CD4-positive, alpha-beta T cell treated with Interleukin-4 for 1 hour (primary cell): ENCODE measurements at places on chromosomes 6 and 20.

DNA sequence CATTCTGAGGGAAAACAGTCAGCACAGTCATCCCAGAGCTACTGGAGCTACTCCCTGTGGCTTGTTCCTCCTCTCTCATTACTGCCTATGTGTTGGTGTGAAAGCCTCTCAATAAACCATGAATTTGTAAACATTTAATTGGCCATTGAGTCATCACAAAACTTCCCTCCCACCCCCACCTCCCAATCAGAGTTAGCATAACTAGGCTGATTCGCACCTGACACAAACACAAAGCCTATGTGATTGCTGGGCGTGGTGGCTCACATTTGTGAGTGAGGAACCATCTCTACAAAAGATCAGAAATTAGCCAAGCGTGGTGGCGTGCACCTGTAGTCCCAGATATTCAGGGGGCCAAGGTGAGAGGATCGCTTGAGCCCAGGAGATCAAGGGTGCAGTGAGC, 17.1 kb upstream of the SNTA1 start:
- DNase-seq = no peak

GRCh38 chr6:22949967-22950366, 380.6 kb downstream of the HDGFL1 start:
- DNase-seq = no peak

DNA sequence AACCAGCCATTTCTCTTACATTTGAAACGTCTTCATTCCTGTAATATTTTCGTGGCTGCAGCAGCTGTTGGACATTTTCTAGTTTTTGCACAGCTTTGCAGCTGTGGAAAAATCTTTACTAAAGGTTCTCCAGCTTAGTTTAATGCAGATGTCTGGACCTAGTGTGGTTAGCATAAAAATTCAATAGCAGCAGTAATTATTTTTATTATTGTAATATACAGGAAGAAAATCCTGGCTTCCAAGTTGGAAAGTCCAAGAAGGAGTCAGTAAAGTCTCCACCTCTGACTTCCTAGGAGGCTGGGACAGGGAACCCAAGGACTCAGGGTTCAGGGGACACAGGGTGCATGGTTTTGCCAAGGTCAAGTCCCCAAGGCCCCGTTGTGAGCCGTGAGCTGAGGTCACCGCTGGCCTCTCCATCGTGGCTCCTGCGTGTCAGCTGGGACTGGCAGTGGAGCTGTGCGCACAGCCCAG, 230.6 kb downstream of the FNDC1 start:
- no peak for DNase-seq

- DNase-seq = no peak
These were observed 16.8 kb upstream of the EEF1A1 start for GRCh38 chr6:73537677-73538076.

- DNase-seq = no peak
These were observed 34.7 kb upstream of the SCP2D1 start for GRCh38 chr20:18778690-18779392.

GRCh38 chr6:30592287-30592686, 21.0 kb downstream of the ABCF1 start:
- no peak for DNase-seq

DNA sequence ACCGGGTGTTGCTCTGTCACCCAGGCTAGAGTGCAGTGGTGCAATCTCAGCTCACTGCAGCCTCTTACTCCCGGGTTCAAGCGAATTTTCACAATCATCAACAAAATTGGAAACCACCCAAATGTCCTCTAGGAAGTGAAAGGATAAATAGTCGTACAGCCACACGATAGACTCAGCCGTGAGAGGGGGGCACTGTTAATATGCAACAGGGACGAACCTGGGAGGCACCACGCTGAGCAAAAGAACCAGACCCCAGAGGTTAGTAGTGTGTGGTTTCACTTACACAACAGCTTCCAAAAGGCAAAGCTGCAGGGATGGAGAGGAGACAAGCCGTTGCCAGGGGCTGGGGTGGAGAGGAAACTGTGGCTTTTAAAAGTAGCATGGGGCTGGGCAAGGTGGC, 30.1 kb upstream of the NTSR1 start:
- DNase-seq = no peak

DNA sequence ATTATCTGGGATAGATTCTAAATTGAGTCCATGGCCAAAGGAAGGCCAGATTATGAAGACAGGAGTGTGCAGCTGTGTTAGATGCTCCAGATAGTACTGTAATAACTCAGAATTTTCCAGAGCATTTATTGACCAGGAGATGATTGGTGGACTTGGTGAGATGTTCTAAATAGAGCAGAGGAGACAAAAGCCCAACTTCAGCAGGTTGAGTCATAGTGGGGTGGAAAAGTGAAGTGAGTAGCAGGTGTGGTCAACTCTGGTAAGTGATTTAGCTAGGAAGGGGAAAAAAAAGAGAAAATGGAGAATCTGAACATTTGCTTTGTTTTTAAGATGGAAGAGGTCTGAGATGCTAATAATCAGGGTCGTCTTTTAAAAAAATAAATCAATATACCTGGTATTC, 227.4 kb downstream of the TMEM200A start:
- no peak for DNase-seq

- no peak for DNase-seq
These were observed 141.6 kb downstream of the MTHFD1L start for GRCh38 chr6:151007076-151007475.

DNA sequence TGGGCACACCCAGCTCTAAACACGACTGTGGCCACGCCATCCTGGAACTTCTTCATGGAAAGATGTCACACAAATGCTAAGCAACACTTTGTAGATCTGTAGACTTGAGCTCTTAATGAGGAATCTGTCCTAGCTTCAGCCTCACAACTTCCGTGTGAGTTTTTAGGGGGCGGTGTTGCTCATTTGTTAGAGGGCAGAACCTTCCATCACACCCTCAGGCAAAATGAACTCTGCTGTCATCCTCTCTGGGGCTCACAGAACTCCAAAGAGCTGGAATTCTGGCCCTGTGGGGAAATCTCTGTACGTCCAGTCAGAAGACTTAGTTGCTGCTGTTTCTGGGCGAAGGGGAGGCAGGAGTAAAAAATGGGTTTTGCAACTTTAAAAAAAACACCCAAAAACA, 49.8 kb downstream of the NRN1 start:
- no peak for DNase-seq

- DNase-seq = no peak
These were observed 61.8 kb upstream of the LAMA2 start for GRCh38 chr6:128821116-128821515.

DNA sequence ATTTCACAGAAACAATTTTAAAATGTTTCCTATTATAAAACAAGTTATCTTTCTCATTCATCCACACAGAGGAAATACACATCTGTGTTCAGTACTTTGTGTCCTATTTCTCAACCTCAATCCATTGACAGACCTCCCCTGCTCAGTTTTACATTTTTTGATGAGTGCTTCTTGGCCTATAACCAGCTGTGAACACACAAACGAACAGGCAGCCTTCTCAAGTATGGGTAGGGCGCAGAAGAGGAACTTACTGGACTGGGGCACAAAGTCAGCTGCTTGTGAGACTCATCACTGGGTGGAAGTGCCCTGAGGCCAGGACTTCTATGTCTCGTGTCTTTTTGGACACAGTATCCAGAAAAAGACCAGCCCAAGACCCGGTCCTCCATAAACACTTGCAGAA, 2.8 kb downstream of the RPS6KA2 start:
- peak; percentile 28 for DNase-seq

DNA sequence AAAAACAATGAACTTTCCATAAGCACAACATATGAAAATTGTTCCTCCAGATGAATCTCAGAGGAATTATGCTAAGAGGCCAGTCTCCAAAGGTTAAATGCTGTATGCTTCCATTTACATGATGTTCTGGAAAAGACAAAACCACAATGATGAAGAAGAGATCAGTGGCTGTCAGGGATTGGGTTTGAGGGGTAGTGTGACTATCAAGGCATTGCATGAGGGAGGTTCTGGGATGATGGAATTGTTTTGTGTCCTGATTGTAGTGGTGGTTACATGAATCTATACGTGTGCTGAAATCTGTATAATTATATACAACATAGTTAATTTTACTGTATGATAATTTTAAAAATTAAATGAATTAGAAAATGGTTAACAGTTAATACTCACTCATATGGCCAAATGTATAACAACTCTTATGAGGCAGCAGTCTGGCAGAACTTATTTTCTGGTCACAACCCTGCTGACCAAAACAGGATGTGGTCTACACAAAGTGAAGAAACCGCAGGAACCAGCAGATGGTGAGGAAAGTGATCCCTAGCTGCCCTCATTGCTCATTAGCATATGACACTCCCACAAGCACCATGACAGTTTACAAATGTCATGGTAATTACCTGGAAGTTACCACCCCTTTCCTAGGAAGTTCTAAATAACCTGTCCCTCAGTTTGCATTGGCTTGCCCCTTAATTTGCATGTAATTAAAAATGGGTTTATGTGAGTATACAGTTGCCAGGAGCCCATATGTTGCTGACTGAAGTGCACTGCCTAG, 31.9 kb downstream of the NSFL1C start:
- DNase-seq = peak; percentile 86

- no peak for DNase-seq
These were observed 142.3 kb downstream of the LY86 start for GRCh38 chr6:6730831-6731230.

- DNase-seq = no peak
These were observed 15.8 kb downstream of the HDDC2 start for GRCh38 chr6:125285936-125286335.

- DNase-seq = peak; percentile 15
These were observed 87.5 kb downstream of the CRYBG1 start for GRCh38 chr6:106448000-106448426.

DNA sequence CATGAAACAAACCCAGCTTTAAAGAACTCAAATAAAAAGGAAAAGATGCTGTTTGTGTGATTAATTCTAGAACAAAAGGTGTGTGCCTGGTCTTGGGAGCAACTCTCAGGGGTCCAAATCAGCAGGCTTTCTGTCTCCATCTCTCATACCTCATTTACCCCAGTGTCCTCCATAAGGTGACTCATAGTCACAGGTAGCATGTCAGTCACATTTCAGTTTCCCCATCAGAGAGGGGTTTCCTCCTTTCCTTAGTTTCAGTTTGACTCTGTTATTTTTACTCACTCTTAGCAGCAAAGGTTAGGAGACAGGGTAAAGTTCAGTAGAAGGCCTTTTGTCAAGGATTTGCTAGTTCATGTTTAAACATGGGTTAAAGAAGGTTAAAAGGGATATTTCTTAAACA, 46.2 kb downstream of the OGFRL1 start:
- no peak for DNase-seq

DNA sequence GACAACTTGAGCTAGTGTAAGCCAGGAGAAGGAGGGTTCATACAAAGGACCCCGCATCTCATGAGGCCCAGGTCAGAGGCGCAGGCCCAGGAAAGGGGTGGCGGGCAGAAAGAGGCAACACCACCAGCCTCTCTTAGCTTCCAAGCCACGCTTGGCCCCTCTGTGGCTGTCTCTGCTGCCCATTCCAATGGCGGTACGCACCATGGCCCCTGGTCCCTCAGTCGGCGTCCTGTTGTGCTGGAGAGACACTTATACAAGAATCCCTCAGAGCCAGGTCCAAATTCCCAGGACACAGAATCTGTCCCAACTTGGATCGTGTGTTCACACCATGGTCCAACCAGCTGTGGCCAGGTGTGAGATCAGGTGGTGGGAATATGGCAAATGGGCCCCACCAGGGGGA, 127.0 kb upstream of the CDH4 start:
- DNase-seq = no peak

DNA sequence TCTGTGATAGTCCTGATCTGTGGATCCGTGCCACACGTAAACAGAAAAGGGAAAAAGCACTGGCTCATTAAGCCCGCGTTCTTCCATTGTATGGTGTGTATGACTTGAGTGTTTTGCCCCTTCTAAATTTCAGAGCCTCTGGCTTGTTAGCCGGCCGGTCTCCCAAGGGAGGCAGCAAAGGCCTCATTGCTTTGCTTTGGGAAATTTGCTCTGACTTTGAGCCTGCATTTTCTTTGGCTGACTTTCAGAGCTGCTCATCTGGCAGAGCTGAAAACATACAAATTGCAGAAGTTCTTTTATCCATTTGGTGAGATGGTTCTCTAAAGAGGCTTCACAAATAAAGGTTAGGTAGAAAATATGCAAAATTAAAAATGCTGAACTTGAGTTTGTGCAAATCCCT, 123.0 kb downstream of the UTRN start:
- DNase-seq = no peak

GRCh38 chr6:21831521-21832291, 238.2 kb downstream of the SOX4 start:
- DNase-seq = no peak

GRCh38 chr6:142665393-142665792, 279.6 kb downstream of the HIVEP2 start:
- no peak for DNase-seq

DNA sequence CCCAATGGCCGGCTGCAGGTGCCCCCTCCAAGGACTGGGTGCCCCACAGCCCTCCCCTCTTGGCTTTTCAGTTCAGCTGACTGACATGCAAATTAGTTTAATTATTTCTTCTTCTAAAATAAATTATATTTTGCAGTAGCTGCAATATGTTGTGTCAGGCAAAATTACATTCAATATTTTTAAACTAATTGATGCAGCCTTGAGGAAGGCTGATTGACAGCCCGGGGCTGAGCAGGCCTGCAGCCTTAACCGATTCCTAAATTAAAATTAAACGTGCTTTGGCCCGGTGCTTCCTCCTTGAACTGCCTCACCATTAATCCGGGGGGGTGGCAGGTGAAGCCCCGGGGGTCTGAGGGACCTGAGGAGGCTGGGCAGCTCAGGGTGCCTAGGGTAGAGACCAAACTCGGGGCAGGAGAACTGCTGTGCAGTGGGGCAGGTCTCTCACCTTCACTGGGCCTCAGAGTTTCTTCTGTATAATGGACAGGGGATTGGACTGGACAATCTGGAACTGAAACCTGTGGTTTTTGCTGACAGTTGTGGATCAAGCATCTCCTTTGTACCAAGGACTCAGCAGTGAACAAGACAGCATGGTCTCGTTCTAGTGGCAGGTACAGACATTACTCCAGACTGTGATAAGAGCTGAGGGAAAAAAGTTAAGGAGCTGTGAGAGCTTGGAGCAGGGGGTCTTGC, 72.5 kb downstream of the CD40 start:
- DNase-seq = no peak

- DNase-seq = no peak
These were observed 31.0 kb downstream of the CYB5R4 start for GRCh38 chr6:83890520-83890919.

- DNase-seq = peak; percentile 33
These were observed 106.0 kb downstream of the MYO6 start for GRCh38 chr6:75855052-75855451.

GRCh38 chr6:108559884-108560462, 744 bp upstream of the FOXO3 start:
- DNase-seq = peak; percentile 19

DNA sequence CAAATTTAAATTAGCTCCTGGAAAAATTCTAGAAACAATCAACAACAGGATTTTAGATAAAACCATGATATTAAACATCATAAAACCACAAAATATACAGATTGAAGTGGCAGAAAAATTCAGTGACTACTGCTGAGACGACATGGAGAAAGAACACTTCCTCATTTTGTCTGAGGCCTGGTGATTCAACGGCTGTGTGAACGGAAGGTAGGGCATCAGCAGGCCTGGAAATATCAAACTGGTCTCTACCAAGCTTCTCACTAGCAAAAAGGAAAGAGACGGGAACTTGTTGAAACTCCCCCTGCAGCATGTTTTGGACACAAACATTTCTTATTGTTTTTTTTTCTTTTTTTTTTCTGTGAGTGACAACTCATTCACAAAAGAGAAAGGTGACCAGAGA, 58.0 kb upstream of the AHI1 start:
- DNase-seq = peak; percentile 26

GRCh38 chr6:1686117-1687098, 76.7 kb downstream of the FOXC1 start:
- no peak for DNase-seq

GRCh38 chr20:22905658-22906057, 129.5 kb upstream of the SSTR4 start:
- DNase-seq = no peak

GRCh38 chr6:42301986-42302385, 84.3 kb upstream of the MRPS10 start:
- no peak for DNase-seq
